ENCODE measurements at places on chromosomes 6 and 20.

DNA sequence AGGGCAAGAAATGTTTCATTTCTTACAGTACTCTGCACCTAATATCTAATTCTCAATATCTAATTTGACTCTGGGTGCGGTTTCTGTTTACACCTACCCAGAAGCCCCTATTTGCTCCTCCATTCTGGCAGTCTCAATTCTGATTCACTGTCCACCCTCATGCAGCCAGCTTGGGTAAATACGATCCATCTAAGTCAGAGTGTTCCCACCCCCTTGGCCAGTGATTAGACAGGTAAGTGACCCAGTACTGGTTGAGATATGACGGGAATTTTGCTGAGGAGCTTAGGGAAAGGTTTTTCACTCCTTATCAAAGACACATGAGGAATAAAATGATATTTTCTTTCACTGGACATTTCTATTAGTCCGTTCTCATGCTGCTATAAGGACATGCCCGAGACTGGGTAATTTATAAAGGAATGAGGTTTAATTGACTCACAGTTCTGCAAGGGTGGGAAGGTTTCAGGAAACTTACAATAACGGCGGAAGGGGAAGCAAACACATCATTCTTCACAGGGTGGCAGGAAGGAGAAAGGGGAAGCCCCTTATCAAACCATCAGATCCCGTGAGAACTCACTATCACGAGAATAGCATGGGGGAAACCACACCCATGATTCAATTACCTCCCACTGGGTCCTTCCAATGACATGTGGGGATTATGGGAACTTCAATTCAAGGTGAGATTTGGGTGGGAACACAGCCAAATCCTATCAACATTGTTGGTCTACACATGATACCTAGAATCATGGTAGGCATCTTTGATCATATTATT is 29.4 kb downstream of the GLO1 start:
- peak; percentile 28 for DNase-seq

DNA sequence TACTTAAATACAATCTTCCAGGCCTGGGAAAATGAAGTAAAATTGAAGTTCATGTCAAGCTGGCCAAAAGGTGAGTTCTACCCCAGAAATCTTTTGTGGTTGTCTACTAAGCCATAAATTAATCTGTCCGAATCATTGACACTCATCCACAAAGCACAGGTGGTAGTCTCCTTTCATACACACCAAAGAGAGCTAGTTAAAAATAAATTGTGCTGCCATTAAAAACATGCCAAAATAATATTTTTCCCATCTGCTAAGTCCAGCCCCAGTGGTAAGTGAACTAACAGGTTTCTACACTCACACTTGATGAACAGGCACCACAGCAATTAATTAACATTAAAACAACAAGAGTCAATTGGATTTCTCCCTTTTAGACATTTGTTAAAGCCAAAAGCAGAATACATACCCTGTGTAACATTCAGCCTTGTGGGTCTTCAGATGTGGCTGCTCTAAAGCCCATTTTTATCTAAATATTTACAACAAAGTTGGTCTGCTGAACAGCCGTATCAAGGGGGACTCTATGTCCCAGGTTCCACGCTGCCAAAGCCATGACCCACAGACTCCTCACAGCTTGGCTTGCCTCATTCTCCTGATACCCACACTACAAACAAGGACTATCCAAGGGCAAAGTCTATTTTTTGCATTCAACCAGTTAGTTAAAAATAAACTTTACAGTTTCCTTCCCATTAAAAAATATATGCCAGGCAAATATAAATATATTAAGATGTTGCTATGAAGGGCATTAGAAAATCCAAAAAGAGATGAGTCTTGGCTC is 490.4 kb downstream of the BMP2 start:
- no peak for DNase-seq

DNA sequence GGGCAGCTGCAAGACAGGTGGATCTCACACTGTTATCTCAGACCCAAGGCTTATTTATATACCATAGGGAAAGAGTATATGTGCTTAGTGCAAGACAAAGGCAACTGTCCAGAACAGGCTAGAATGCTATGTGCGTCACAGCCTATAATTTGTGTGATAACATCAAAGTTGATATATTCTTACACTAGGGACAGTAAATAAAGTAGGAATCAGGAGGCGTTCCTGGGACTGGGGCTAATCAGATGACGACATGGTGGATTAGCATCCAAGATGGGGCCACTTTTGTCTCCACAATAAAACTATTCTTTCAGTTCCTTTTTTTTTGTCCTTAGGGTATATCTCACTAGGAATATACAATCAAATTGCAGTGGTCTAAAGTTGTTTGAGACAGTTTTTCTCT is 54.9 kb upstream of the IER3 start:
- DNase-seq: no peak

- peak; percentile 86 for DNase-seq
Measured at GRCh38 chr6:31493875-31494694, 3.9 kb upstream of the MICB start.

GRCh38 chr6:14887986-14888574 is 357.8 kb upstream of the JARID2 start:
- no peak for DNase-seq

GRCh38 chr6:18465410-18466154 is 78.4 kb downstream of the RNF144B start:
- no peak for DNase-seq

DNA sequence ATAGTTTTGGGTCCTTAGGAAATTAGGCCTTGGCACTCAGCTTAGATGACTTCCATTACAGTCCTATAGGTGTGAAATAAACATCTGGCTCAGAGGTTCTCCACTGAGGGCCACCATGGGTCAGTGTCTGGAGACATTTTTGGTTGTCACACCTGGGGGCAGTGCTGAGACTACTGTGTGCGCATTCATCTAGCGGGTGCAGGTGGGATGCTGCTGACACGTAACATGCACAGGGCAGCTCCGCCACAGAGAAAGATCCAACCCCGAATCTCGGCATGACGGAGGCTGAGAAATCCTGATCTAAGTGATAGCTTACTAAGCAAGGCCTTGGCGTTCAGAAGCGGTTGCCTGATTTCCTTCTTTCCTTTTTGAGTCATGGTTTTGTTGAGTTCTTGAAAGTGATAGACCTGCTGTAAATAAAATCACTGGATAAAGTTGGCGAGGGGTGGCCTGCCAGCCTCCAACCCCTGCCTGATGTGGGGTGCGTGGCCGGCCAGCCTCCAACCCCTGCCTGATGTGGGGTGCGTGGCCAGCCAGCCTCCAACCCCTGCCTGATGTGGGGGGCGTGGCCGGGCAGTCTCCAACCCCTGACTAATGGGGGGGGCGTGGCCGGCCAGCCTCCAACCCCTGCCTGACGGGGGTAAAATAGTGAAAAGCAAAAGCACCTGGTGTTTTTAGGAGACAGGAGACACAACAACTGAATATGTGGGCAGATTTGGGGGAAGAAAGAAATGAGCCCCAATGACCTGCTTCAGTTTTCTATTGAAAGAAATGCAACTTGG is 158.1 kb downstream of the CDH26 start:
- DNase-seq: no peak

- no peak for DNase-seq
Measured at GRCh38 chr6:125124049-125124669, 29.4 kb upstream of the TPD52L1 start.

DNA sequence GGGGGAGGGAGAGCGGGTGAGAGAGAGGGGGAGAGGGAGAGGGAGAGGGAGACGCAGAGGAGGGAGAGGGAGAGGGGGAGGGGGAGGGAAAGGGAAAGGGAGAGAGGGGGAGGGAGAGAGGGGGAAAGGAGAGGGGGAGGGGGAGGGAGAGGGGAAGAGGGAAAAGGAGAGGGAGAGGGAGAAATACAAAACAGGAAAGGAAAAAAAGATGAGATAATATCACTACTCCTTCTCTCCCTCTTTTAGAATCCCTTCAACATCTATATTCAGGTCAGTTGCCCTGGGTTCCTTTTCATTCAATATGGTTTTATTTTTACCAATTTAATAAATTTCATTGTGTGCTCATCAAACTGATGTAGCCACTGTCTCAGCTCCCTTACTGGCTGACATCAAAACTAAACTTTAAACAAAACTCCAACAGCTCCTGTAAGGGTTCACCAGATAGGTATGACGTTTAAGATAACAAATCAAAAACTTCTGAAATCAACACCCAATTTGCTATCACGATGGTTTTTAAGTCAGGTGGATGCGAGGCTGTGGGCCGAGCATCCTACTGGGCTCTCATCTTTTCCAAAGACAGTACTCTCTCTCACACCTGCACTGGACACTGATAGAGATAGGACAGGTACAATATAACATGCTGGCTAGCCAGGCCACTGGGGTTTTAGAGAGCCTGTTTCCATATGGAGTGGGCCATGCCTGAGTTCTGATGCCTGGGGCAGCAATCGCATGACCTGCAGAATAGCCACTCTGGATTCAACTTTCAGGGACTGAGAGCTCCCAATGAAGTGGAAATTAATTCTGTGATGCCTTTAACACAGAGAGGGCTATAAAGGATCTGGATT is 99.5 kb downstream of the FYN start:
- DNase-seq: no peak

DNA sequence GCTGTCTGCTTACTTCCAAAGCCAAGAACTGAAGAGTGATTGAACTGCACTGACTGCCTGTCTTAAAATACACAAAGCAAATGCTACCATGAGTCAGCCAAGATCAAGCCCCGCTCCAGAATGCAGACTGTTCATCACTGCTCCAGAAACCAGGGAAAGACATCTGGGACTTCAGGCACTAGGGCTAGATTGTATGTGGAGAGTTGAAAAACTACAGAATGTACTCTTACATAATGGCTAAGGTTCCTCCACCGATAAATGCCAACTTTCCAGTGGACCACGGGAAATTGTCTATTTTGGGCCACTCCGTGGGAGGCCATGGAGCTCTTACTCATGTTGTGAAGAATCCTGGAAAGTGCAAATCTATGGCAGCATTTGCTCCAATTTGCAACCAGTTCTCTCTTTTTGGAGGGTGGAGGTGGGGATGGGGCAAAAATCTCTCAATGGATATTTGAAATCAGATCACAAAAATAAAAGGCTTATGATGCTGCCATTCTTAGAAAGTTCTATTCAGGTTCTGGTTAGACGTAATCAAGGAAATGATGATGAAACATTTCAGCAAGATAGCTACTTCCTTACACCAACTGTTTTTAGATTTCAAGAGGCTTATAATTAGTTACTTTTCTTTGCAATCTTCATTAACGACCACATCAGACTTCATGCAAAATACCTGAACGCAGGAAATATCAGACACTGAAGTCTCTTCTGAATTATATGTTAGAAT is 11.8 kb upstream of the CAP2 start:
- no peak for DNase-seq
